ENCODE measurements at places on chromosomes 3 and 15. TPM values are rescaled to one million over a fixed set of nuclear protein-coding genes. Genes with fewer than 3 reads are reported as not detected.

The PCYT1A gene
- total RNA-seq = 70.2 TPM

- no peak for DNase-seq
Measured at GRCh38 chr3:144055604-144056003, 84.0 kb downstream of the DIPK2A start.

DNA sequence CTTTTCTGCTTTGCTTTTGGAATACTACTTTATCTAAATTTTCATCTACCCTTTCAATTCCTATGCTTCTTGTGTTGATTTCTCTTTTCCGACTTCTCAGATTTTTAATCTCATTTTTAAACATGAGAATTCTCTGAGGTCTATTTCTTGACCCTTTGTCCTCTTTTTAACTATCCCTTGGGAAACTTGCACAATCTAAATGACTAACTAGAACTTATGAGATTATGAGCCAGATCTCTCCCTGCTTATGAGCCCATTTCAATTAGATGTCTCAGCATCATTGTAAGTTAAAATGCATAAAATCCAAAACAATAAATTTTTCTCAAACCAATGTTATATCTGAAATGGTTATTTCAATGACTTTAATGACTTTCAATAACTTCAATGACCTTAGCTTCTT, 296.9 kb upstream of the AGTR1 start:
- DNase-seq = no peak

DNA sequence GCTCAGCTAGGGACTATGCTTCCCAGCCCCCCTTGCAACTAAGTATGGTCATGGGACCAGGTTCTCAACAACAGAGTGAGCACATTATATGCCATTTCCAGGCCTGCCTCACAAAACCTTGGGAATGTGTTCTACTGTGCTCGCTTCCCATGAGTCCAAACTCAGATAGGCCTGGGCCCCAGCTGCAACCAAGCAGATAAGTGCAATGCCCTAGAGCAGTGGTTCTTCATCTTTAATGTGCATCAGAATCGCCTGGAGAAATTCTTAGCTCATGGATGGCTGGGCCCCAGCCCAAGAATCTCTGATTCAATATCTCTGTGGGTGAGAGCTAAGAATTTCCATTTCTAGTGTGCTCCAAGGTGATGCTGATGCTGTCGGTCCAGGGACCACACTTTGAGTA, 27.5 kb upstream of the TBC1D21 start:
- no peak for DNase-seq

GRCh38 chr15:100373120-100373896, 31.5 kb upstream of the ADAMTS17 start:
- DNase-seq = no peak

Data from T-cell (primary cell).